NCI-H226 (cell line): ENCODE measurements at places on chromosomes 3 and 15.

DNA sequence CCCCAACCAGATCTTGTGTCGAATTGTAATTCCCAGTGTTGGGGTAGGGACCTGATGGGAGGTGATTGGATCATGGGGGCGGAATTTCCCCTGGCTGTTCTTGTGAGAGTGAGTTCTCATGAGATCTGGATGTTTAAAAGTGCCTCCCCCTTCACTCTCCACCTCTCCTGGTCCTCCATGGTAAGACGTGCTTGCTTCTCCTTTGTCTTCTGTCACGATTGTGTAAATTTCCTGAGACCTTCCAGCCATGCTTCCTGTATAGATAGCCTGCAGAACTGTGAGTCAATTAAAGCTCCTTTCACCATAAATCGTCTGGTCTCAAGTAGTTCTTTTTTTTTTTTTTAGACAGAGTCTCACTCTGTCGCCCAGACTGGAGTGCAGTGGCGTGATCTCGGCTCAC, 42.3 kb downstream of the NR1D2 start:
- no peak for DNase-seq

DNA sequence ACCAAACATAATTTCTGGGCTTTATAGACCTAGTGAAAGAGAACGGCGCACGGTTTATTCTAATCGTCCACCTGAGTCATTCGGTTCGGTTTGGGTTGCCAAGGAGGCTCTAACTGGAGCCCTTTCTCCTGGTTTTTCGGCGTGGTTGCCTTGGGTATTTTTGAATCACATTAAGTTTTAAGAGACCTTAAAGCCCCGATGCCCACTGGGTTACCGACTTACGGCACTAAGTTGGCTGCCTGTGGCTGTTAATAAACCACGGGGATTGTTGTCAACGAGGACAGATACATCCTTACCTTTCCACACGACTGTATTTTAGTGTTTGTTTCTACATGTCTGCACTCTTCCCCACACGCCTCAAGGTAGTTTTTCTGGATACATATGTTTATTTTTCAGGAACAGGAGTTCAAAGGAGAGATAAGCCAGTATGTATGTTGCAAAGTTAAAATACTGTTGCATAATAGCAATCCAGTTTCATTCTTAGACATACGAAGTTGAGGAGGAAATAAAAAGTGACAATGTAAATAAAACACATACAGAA, 1.2 kb upstream of the ANP32A start:
- peak; percentile 48 for DNase-seq

DNA sequence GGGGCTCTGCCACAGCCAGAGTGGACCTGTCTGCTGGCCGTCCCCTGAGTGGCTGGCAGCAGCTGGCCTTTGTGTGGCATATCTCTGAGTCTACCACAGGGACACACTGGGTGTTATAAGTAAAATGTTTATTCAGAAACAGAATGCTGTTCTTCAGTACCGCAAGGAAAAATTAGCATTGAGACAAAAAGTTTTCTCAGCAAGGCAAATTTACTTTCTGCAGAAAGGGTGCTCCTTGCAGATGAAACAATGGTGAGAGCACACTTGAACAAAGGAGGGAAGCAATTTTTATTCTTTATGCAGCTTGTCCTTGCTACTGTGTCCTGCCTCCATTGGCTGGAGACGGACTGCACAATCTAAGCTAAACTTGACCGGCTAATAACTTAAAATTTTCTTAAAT, 4.0 kb downstream of the TMEM89 start:
- no peak for DNase-seq

DNA sequence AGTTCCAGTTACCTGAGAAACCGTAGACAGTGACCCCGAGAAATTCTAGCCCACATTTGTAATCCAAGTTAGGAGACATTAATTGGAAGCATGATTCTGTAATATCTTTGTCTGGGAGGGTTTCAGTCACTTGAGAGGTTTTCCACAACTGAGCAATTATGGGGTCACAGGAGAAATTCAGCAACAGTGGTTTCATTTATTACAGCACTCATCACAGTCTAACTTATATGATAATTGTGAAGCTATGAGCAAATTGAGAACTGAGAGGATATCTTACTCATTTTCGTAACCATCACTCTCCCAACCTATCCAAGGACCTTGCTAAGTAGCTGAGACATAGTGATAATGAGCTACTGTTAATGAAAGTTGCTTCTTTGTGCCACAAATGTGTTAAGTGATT, 328.5 kb upstream of the PPP2R3A start:
- no peak for DNase-seq

- no peak for DNase-seq
These were observed 22.2 kb upstream of the SOX2 start for GRCh38 chr3:181689546-181689945.

DNA sequence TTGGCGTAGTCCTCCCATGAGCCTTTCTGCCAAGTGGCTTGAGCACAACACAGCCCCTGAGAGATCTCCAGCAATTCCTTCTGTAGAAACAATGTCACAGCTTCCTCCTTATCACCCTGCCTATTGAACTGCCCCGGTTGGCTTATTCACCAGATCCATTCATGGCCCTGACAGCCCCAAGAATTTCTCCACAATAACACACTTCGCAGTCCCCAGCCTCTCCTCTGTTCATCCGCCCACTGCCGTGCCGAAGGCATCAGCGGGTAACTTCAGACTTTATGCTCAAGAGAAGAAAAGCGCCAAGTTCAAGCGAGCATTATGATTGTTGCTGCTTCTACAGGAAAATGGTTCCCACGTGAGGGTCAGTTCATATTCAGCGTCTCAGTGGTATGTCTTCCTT, 403.9 kb downstream of the VPS13C start:
- DNase-seq = no peak

DNA sequence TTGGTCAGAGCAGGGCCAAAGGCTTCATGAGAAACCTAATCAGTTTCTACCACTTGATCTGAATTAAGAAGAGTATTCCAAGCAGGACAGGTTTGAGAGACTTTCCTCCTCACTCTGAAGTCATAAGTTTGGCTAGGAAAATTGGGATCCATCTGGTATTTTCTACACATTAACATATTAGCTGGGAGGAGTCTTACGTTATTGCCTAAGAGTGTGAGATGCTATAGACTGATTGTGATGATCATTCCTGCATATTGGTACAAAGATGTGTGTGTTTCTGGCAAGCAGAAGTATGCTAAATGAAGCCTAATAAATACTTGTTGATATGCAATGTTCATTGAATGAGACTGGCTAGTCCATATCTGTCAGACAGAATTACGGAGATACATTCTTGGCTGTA, 73.5 kb upstream of the RASGRP1 start:
- DNase-seq = no peak

GRCh38 chr3:82927309-82928253, 1166.1 kb upstream of the GBE1 start:
- DNase-seq = no peak

GRCh38 chr3:165549665-165550064, 287.6 kb downstream of the BCHE start:
- DNase-seq = no peak

GRCh38 chr3:20316238-20316637, 130.2 kb upstream of the SGO1 start:
- DNase-seq = peak; percentile 18

GRCh38 chr3:163384383-163384782, 1693.9 kb downstream of the SI start:
- no peak for DNase-seq

- no peak for DNase-seq
These were observed 18.2 kb upstream of the ZNF639 start for GRCh38 chr3:179304605-179305004.

DNA sequence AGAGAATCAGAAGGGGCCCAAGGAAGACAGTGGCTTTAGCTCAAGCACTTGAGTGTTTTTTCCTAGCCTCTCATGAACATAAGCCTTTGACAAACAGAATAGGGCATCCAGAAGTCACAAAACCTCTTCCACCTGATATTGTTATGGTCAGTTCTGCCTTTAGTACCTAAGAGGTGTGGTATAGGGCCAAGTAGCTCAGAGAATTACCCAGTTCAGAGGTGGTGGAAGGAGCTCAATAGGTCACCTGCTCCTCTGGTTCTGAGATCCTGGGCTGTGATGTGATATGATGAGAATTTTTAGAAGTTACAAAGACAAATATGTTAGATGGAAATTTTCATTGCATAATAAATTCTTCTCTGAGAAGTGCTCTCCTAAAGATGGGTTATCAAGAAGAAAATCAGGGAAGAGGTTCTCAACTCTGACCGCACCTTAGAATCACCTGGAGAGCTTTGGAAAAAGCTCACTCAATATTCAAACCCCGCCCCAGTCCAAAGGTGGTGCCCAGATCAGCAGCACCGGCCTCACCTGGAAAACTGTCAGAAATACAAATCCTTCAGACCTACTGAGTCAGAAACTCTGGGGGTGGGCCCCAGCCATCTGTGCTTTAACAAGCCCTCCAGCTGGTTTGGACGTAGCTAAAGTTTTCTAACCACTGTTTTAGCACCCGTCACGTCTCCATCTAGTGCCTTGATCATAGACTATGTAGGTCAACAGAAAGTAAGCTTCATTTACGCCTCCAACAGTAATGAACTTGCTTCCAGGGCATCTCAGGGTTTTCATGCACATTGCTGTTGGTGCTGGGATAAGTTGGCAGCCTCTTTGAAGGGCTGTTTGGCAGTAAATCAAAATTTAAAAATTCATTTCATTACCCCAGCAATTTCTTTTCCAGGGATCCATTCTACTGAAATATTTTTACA, 101.3 kb downstream of the MYH15 start:
- no peak for DNase-seq

- peak; percentile 79 for DNase-seq
These were observed 120.5 kb upstream of the ALDH1A3 start for GRCh38 chr15:100759106-100759505.

DNA sequence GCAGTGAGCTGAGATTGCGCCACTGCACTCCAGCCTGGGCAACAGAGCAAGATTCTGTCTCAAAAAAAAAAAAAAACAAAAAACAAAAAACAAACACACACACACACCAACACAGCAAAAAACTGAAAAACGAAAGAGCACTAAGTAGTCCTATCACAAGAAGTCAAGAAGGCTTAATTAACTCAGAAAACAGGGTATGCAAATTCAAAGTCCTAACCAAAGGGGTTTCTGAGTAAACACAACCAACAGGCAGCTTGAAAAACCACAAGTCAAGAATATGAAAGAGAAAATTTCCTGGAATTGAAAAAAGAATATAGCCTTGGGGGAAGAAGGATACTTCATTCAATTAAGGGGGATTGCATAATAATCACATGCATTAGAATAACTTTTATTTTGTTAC, 37.7 kb upstream of the PARP14 start:
- DNase-seq = no peak

GRCh38 chr15:79089331-79089889, 1.2 kb downstream of the RASGRF1 start:
- no peak for DNase-seq
